ENCODE measurements at places on chromosomes 11 and 22. TPM values are rescaled to one million over a fixed set of nuclear protein-coding genes. Genes with fewer than 3 reads are reported as not detected.

Gene CARD16
- not detected for total RNA-seq

Gene LRP4
- 18.4 TPM for total RNA-seq

Gene OR5B21
- not detected for total RNA-seq

Gene GRM5
- total RNA-seq, result 0.45 TPM

Gene MOGAT2
- not detected for total RNA-seq

Gene TUG1
- 125 TPM for total RNA-seq

Gene PKP3
- 18.7 TPM for total RNA-seq

Gene POU2AF2
- not detected for total RNA-seq

Gene PNPLA3
- 23.4 TPM for total RNA-seq

Gene HPX
- total RNA-seq, result 0.63 TPM

Gene LAYN
- 4.3 TPM for total RNA-seq

Gene LDLRAD3
- total RNA-seq, result 19.4 TPM

GRCh38 chr22:37824674-37825641, 1.8 kb downstream of the GALR3 start:
- DNase-seq, result peak; percentile 82

DNA sequence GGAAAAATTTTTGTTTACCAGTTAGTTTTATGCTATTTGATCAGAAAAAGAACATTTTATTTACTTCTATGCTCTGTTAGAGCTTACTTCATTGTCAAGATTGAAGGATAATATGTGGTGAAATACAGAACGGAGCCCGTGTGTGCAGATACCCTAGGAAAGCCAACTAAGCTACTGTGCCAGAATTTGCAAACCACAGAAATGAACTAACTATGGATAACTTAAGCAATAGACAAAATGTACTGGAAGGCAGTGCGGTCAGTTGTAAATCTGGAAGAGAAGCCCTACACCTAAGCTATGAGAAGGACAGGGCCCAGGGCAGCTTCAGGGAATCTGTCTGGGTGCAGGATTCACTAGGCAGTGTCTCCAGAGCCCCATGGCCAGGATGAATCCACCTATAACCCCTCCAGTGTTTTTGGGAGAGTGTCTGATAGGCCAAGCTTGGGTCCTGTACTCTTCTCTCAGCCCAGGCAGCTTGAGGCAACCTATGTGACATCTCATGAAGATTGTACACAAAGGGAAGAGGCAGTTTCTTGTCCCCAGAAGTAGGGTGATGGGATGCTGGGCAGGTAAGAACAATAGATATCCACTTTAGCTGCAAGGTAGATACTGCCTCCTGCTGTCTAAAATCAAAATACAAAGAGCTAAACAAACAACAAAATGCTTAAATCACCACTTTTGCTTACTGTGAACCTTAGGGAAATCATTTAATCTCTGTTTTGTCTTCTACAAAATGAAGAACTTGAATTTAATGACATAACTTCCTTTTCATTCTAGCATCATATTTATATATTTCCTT, 12.1 kb downstream of the MMP7 start:
- peak; percentile 60 for DNase-seq

GRCh38 chr11:110859240-110859840, 147.1 kb upstream of the ARHGAP20 start:
- no peak for DNase-seq

GRCh38 chr11:75351791-75352587, 528 bp upstream of the ARRB1 start:
- DNase-seq, result peak; percentile 82

GRCh38 chr11:66413167-66413566, 7.7 kb upstream of the NPAS4 start:
- no peak for DNase-seq

DNA sequence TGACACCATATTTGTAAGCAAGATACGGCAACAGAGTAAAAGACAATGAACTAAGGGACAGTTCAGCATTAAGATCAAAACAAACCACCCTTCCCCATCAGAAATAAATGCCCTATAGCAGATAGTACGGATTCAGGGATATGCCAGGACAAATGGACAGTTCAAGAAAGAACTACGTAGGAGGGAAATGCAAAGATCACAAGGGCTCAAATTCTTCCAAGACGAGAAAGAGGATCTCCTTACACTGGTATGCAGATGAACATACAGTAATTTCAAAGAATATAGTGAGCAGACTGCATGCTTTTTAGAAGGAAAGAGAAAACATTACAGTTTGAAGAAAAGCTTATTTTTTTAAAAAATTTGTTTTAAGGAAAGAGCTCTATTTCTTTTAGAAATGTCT, 124.7 kb upstream of the APOA1 start:
- peak; percentile 13 for DNase-seq

- peak; percentile 30 for DNase-seq
Observed at GRCh38 chr22:20000246-20001081, 16.2 kb downstream of the ARVCF start.

GRCh38 chr22:24284747-24285203, 14.1 kb downstream of the SPECC1L start:
- DNase-seq, result no peak

GRCh38 chr11:130847517-130847916, 68.8 kb downstream of the SNX19 start:
- DNase-seq, result no peak

DNA sequence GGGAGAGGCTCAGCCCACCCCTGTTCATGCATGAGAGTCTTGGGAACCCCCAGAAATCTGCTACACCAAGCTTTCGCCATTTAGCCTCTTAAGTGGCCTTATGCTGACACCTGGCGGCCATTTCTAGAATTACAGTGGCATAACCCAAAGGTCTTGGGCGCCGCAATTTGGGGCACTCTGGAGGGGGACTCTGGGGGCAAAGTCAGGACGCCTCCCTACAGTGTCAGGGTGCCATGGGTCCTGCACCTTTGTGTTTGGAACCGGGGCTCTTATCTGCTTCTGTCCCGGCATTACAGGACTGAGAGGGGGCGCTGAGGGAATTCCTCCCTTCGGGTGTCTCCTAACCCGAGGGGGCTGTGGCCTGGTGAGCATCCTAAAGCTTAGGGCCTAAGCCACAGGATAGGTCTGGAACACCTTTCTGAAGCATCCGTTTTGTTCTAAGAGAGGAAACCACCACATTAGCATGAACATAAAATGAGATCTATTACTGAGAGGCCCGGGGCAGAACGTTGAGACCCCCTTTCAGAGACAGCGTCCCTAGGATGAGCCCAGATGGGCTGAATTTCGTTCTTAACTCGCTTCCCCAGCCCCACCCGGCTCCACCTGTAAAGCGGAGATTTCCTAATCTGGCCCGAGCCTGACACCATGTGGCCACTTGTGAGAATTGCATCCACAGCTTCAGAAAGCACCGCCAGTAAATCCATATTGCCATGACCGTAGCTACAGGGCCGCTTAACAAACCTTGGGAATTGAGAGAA, 9.3 kb downstream of the INS start:
- DNase-seq, result peak; percentile 92

DNA sequence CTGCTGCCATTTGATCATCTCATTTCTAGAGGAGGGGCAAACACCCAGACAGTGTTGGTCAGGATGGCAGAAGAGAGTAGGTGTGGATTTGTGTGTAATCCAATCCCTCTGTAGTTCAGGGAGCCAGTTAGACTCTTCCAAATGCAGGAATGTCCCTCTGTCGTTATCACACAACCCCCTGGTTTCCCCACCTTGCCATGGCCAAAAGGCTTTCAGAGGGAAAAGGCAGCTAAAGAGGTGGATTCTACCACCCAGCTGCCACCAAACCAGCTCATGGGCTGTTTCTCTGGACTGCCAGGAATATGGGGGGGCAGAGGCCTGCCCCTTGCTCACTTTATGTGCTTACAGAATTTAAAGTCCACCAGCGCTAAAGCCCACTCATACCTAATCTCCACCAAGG, 18.1 kb downstream of the TSKU start:
- peak; percentile 55 for DNase-seq

GRCh38 chr11:134724106-134724778, 312.2 kb upstream of the B3GAT1 start:
- DNase-seq, result no peak

DNA sequence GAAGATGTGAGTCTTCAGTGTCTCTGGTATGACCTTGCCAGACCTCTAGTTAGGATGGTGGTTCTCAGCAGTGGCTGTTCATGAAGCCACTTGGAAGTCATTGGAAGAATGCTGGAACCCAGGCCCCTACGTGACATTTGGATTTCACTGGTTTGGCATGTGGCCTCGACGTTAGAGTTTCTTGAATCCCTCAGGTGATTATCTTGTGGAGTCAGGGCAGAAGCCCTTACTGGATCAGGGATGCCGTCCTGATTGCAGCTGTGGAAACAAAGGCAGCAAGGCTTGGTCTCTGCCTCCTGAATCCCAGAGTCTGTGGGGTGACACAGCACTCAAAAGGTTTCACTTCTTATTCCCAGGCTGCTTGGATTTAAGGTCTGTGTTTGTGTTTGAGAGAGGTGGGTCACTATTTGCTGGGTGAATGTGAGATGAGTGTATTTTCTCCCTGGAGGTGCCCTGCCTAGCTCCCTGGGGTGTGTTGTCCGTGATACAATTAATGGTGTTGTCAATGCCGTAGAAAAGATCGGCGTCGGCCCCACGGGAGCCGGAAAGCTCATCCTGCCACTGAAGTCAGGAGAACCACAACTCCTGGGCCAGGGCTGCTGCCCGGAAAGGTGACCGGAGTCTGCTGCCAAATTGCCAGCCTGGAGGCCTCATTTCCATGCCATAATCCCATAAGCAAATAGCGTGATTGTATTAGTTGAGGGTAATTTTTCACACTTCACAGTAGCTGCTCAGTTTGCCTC, 939.0 kb downstream of the BRD1 start:
- no peak for DNase-seq

DNA sequence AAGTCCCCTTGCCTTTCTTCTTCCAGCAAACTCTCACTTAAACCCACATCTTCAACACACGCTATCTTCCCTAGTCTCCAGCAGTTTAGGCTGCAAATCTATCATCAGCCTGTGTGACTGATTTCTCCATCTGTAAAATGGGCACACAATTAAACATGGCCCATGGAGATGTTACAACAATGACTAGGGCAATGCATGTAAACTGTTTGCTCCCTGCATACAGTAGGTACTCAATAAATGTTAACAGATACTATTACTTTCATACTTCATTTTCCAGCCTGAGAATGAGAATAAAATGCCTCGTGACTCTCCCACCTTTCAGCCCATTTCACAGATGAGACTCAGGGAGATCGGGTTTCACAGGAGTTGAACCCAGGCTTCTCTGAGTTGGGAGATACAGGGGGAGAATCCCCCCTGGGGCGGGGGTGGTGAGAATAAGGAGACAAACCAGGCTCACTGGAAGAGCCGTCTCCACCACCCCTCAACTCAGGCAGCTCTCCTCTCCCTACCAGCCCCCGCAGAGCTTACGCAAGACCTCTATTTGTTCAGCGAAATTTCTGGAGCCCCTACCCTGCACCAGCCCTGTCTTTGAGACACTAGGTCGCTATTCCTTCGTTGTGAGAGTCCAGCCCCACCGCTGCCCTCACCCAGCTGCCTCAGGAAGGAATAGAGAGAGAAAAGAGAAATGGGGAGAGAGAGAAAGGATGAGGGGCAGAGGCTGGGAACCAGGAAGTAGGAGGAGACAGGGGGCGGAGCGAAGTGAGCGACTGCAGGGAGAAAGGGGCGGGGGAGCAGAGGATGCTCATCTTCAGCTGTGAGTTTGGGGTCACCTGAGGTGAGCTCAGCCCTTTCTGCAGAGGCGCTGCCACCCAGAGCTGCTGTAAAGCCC, 42.1 kb upstream of the KLHL35 start:
- DNase-seq, result peak; percentile 95

GRCh38 chr22:30564761-30565119, 9.7 kb downstream of the GAL3ST1 start:
- DNase-seq, result peak; percentile 52

DNA sequence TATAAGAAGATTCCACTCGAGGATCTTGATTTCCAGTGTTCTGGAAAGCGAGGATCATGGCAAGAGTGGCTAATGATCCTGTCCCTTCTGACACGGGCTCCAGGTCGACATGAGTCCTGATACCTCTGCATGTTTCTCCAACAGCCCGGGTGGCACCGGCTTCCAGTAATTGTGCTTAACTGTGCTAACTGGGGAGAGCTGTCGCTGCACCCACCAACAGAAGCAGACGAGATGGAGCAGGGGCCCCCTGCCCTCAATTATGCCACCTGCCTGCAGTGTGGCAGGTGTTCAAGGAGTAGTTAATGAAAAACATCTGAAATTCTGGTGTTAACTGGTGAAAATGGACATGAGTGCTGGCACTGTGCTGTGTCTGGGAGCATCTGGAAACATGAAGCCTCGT, 6.2 kb downstream of the MRPL21 start:
- no peak for DNase-seq

DNA sequence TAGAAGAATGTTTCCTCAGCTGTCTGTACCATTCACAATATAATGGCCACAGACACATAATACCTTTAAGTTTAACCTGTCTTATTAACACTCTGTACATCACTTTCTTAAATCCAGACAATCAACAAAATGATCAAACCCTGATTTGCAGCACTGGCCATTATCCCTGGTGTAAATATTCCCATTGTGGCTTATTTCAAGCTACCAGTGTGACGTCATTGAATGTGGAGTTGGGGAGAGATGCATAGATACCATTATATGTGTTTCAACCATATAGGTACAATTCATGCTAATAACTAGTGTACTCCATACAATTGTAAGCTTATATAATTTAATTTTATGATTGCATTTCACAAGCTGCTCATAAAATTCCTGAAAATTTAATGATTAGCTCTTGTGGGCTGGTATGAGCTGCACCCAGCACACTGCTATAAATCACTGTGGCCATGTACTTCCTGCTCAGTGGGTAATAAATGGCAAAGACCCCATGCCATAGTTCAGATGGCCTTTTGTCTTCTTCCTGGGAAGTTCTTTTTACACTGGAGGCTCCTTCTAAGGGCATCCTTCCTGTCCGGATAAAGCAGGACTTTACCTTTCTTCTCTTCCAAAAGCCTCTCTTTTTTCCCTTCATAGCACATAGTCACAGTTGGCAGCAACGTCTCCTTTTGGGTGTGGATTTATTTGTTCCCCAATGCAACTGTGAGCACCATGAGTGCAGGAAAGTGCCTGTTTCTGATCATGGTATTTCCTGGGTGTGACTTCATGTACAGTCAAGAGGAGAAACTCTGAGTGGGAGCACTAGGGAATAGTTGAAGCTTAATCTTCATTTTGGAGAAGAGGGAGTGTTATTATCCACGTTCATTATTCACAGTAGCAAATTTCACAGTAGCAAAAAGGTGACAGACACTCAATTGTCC, 87.8 kb downstream of the MIAT start:
- no peak for DNase-seq

DNA sequence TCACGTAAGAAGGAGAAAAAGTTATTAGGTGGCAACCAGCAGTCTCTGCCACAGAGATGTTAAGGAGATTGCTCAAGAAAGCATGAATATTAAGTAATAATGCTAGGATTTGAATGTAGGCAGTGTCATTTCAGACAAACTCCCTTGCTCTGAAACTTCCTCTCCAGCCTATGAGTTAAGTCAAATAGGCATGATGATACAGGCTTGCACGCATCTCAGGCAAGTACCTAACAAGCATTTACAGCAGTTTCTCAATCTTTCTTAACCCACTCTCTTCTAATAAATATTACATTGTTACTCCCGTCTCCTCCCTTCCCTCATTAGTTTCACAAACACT, 72.7 kb downstream of the RAB38 start:
- DNase-seq, result no peak

DNA sequence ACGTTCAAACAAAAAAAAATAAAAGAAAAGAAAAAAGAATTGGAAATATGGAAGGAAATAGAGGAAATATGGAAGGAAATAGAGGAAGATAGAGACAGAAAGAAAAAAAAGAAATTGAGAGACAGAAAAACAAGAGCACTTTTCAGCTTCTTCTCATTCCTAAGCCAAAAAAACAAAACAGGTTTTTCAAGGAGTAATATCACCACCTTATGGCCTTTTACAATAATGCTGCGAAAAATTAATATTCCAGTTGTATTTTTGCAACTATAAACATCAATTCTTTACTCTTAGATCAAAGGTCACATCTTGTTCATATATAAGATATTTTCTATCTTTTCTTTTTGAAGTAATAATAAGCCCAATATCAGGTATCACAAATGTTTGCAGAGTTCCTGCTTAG, 328.3 kb downstream of the FAT3 start:
- DNase-seq, result no peak

All from GM23338 (cell line).